ENCODE measurements at places on chromosomes 3 and 15.

GRCh38 chr15:93865586-93865985 is 365.8 kb upstream of the MCTP2 start:
- DNase-seq: peak; percentile 38

- no peak for DNase-seq
Measured at GRCh38 chr3:195899701-195900435, 8.5 kb downstream of the TNK2 start.

DNA sequence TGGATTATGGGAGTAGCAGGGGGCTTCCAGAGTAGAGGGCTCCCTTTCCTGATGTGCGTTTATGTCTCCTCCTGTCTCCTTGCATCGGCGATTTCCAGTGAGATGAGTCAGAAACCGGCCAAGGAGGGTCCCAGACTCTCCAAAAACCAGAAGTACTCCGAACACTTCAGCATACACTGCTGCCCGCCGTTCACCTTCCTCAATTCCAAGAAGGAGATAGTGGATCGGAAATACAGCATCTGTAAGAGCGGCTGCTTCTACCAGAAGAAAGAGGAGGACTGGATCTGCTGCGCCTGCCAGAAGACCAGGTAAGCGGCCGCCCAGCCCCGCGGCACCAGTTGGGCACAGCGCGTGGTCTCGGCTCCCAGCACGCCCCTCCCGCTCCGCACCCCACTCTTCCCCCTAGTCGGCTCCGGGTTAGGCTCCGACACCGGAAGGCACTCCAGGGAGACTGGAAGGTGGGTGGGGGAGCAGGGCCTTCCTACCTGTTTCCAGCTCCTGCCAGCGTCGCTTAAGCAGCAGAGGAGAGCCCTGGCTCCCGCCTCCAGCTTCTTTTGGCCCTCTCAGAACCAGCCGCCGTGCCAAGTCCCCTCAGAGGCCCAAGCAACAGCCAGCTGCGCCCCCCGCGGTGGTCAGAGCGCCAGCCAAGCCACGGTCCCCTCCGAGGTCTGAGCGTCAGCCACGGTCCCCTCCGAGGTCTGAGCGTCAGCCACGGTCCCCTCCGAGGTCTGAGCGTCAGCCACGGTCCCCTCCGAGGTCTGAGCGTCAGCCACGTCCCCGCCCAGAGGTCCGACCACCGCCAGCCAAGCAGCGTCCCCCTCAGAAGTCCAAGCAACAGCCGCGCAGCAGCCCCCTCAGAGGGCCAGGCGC is 34.7 kb downstream of the MOBP start:
- no peak for DNase-seq

GRCh38 chr3:46733026-46733800 is 15.5 kb upstream of the PRSS50 start:
- no peak for DNase-seq

DNA sequence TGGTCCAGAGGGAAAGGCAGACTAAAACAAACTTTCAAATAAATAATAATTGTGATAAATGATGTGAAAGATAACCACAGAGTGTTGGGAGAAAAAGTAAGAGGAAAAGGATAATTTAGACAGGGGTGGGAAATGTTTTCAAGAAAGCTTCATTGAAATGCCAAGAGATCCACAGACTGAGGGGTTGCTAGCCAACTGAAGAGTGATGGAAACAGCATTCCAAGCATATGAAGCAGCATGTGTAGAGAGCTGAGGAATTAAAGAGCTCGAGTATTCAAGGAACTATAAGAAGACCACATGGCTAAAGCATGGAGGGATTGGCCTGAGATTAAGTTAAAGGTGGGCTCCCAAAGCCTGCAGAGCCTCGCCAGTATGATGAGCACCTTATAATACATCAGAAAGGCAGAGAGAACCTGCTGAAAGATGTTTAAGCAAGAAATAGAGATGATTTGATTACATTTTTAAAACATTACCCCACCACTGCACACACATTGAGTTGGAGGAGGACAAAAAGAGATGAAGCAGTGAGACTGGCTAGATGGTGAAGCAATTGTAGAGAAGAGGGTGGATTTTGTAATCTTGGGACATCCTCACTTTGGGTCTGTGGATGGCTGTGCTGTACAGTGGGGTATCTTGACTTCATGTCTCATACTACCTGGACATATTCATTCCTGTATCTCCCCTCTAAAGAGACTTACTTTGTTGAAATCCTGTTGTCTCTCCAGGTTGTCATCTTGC is 100.8 kb downstream of the STAC start:
- peak; percentile 53 for DNase-seq

- DNase-seq: no peak
Measured at GRCh38 chr3:129836381-129837064, 57.0 kb downstream of the TMCC1 start.
